ENCODE measurements at places on chromosomes 7 and 10.

DNA sequence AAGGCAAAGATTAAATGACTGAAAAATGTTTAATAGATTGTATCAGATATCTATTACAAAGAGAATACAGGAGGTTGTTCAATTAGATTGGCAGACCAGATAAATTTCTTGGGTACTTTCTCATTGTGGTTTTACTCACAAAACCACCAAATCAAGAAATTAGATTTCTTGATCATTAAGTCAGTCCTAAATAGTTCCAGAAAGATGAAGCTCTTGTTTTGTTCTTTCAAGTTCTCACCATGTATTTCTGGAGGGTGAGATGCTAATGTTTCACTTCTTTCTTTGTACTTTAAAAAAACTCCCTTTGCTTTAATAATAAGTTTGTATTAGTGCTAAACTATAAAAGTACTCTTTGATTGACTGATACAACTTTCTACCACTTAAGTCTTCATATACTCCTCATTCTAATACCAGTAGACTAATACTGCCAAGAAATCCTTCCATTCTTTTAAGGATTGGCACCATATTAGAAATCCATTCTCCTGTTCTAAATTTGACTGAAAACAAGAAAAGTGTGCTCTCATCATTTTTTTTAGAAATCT lies 69.4 kb downstream of the RNF133 start:
- DNase-seq: no peak

GRCh38 chr7:30996883-30997282 lies 33.1 kb downstream of the GHRHR start:
- DNase-seq: no peak

DNA sequence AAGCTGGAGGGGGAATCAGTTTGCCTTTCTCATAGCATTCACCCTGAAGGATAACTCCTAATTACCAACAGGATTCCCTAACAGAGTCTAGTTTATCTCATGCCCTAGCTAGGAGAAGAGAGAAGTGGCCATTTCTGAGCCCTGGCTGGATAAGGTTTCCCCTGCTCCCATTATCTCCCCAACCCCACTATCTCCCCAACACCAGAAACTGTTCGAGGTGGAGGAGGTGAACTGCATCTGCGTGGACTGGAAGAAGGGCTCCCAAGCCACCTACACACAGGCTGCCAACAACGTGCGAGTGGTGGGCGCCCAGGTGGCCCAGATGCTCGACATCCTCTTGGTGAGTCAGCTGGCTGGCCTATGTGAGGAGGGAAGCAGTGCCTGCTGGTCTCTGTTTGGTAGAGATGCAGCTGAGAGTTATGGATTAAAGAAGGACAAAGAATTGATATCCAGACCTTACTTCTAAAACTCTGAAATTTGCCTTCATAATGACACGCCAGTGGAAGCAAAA lies 3.8 kb downstream of the PNLIPRP1 start:
- DNase-seq: no peak

- DNase-seq: no peak
Observed at GRCh38 chr10:125025341-125025740, 83.4 kb downstream of the ZRANB1 start.

- peak; percentile 76 for DNase-seq
Observed at GRCh38 chr10:48289501-48290238, 15.2 kb upstream of the FRMPD2 start.

DNA sequence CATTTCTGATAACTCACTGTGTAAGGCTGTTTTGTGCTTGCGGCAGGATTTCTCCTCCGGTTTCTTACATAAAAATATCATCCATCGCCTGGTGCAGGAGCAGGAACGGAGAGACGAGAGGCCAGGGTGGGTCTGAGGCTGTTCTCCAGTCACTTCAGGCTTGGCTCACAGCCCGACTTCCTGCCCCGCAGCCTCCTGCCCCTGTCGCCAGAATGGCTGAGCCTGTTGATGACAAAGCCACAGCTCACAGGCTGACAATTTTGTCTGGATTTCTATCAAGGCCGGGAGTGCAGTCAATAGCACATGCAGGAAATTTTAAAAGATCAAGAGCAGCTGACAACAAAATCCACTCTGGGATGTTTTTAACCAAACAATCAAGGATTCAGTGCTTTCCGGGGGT lies 229.7 kb upstream of the ZNF32 start:
- DNase-seq: peak; percentile 41

DNA sequence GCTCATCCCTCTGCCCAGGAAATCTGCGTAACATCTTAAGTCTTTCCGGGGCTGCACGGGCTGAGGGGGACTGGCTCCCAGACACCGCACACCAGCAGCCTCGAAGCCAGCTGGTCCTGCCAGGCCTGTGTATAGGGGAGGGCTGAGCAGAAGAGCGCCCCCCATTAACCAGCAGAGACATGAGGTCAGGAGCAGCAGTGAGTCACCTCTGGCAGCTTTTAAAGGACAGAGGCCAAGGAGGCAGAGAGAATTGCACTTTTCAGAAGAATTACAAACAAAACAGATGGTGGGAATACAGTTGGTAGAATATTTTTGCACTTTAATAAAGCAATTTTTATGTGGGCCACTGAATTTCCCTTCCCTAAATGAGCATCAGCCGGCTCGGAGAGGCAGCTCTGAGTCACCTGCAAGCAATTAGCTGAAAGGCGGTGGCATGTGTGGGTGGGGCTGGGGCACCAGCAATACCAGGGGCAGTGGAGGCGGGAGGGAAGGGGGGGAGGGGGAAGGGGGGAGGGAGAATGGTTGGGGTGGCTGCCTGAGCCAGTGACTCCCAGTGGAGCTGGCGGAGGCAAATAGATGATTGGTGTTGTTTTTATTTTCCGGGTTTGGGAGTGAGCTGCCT lies 39.1 kb downstream of the GOLGA7B start:
- peak; percentile 19 for DNase-seq
